Lower lobe of right lung (tissue), 2 donors: ENCODE measurements at places on chromosomes 1 and 21. TPM values are rescaled to one million over a fixed set of nuclear protein-coding genes. Genes with fewer than 3 reads are reported as not detected.

Gene SLAMF9
- total RNA-seq: not detected

Gene CFHR4
- not detected for total RNA-seq

- H3K4me1 ChIP-seq: no peaks in the 10 kb centered on the region
- H3K27me3 ChIP-seq: no peaks in the 10 kb centered on the region
- no peak for DNase-seq
- H3K27ac ChIP-seq: no peak overlapping the region
- H3K36me3 ChIP-seq: no peaks in the 10 kb centered on the region
These were observed 59.5 kb upstream of the INSL5 start for GRCh38 chr1:66860529-66860928.

- no peak for DNase-seq
- H3K4me3 ChIP-seq: no peak overlapping the region
- H3K27me3 ChIP-seq: no peaks in the 10 kb centered on the region
- no peak overlapping the region for H3K27ac ChIP-seq
- H3K4me1 ChIP-seq: no peaks in the 10 kb centered on the region
These were observed 11.5 kb downstream of the ZP4 start for GRCh38 chr1:237879195-237879594.

- H3K4me1 ChIP-seq: no peaks in the 10 kb centered on the region
- no peaks in the 10 kb centered on the region for H3K27me3 ChIP-seq
- H3K27ac ChIP-seq: no peak overlapping the region
- no peak overlapping the region for H3K4me3 ChIP-seq
- no peaks in the 10 kb centered on the region for H3K36me3 ChIP-seq
These were observed 59.3 kb upstream of the B3GALNT2 start for GRCh38 chr1:235563513-235564061.

- H3K27me3 ChIP-seq: no peaks in the 10 kb centered on the region
- H3K27ac ChIP-seq: no peak overlapping the region
- DNase-seq: no peak
- no peaks in the 10 kb centered on the region for H3K36me3 ChIP-seq
- peaks cover 92% of the 10 kb centered on the region for H3K4me1 ChIP-seq
These were observed 5.9 kb downstream of the BACH1 start for GRCh38 chr21:29304597-29304996.

Gene PDPN
- 33.3 TPM for total RNA-seq

DNA sequence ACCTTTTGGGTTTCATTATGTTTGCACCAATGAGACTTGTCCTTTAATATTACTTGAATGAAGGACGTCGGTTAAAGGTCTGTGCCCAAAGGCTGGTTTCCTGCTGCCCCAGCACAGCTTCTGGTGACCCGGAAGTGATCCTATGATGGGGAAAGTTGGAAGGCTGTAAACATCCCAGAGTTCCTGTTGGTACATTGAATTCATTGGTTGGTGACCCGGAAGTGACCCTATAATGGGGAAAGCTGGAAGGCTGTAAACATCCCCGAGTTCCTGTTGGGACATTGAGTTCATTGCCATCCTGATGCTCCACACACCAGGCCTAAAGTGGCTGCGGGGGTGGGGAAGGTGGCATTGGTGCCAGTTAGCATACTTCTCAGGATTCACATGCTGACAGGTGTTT lies 187.3 kb downstream of the RYR2 start:
- H3K4me3 ChIP-seq: no peak overlapping the region
- no peaks in the 10 kb centered on the region for H3K36me3 ChIP-seq
- H3K4me1 ChIP-seq: no peaks in the 10 kb centered on the region
- H3K27ac ChIP-seq: no peak overlapping the region
- DNase-seq: no peak
- H3K27me3 ChIP-seq: no peaks in the 10 kb centered on the region

GRCh38 chr1:192081359-192081758 lies 76.9 kb upstream of the RGS18 start:
- no peak for DNase-seq
- H3K36me3 ChIP-seq: no peaks in the 10 kb centered on the region
- H3K4me3 ChIP-seq: no peak overlapping the region
- H3K27ac ChIP-seq: no peak overlapping the region
- H3K4me1 ChIP-seq: no peaks in the 10 kb centered on the region

Gene SKI
- total RNA-seq: 90.0 TPM
